ENCODE measurements at places on chromosomes 2 and 18. TPM values are rescaled to one million over a fixed set of nuclear protein-coding genes. Genes with fewer than 3 reads are reported as not detected.

- no peak for DNase-seq
These were observed 23.8 kb upstream of the STK25 start for GRCh38 chr2:241532168-241532567.

Gene FAM228A
- 1.5 TPM for total RNA-seq

- peak; percentile 72 for DNase-seq
These were observed 10.8 kb downstream of the SPDYA start for GRCh38 chr2:28821295-28821958.

DNA sequence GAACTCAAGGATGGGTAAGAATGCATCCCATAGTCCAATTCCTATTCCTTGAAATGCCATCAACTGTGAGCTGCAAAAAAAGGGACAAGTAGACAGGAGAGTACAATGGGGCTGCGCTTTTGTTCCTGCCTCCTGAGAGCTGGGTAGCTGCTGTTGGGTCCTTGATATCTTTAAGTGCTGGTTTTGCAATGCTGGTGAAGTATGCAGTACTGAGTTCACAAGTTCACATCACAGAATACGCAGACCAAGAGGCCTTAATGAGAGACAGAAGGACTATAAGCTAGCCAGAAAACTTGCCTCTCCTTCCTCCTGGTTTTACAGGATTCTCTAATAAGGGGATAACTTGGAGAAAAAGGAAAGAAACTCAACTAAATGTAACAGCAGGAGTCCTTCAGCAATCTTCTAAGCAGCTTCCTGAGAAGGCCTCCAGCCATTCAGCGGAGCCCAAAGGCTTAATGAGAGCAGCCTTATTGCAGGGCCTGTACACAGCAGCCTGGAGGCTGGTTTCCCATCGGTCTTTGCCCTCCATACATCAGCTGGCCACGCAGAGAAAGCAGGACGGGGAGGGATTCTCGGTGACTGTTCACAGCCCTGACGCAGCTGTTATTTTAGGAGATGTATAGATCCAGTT is 293.1 kb downstream of the CDCA7 start:
- DNase-seq: no peak

DNA sequence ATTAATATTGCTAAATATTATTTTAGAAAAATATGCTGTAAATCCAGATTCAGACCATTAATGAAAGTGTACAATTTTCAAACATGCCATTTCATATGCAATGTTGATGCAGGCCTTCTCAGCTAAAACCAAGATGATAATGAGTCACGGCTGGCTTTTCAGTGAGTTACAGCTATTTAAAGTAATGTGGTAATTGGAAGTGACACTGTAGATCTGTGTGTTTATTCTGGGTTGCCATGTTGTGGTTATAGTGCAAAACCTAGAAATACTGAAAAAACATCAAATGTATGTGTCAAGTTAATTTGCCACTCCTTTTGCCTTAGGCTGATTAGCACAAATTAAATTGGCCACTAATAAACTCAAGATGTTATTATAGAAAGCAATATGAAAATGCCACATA is 506.6 kb downstream of the ERBB4 start:
- peak; percentile 15 for DNase-seq

GRCh38 chr18:24860978-24861680 is 400.7 kb downstream of the HRH4 start:
- no peak for DNase-seq

DNA sequence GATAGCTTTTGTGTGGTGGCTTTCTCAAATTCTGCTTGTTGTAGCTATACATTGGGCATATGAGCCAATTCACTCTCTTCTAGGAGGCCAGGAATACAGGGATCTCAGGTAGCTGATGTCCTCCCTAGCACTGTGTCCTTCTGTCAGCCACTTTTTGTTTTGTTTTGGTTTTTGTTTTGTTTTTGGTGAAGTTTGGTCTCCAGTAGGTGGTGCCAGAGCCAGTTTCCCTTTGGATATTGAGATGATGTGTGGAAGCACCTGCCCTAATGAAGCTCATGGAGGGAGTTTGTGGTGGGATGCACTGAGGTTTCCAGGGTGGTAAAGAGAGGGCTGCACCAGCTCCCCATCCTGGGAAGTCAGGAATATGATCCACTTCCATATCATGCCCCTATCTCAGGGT is 100.5 kb upstream of the VWC2L start:
- DNase-seq: no peak

DNA sequence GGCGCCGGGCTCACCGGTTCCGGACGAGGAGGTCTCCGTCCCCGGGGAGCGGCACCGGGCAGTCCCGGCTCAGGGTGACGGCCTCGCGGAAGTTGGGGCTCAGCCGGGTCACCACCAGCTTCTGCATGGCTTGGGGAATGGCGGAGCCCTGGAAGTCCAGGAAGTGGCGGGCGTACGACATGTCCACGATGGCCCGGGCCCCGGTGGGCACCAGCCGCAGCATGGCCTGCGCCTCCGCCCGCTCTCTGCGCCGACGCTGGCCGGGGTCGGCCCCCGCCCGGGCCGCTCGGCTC is 157 bp downstream of the PTGR3 start:
- DNase-seq: no peak

Gene CPO
- total RNA-seq: 1.2 TPM

DNA sequence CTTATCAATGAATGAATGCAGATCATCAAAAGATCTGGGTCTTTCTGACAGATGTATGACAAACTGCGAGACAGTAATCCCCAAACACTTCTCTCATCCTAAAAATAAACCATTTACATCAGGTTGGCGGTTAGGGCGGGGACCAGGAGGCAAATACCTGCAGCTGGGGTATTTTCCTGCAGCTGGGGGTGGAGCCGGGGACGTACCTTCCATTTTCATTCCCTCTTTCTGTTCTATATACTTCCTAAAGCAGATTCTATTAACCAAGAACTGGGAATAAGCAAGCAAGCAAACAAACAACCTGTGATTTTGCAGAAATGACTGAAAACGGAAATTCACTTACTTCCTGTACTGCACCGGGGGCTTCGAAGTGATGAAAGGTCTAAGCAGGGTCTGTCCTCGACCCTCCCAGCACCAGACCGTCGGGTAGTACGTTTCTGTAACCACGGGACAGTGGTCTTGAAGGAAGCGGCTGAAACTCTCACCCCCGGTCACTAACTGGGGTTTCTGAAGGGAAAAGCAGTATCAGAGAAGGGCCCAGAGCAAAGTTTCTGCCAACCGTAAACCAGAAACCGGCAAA is 1.2 kb downstream of the ABHD3 start:
- no peak for DNase-seq
